Pancreas (tissue), 10 donors: ENCODE measurements at places on chromosomes 5 and 9. TPM values are rescaled to one million over a fixed set of nuclear protein-coding genes. Genes with fewer than 3 reads are reported as not detected.

GRCh38 chr9:128365525-128365924 is 5.6 kb upstream of the URM1 start:
- no peak for DNase-seq

- no peak for DNase-seq
These were observed 88.9 kb downstream of the PCSK5 start for GRCh38 chr9:75979362-75979761.

- DNase-seq = no peak
These were observed 805.1 kb downstream of the NR2F1-AS1 start for GRCh38 chr5:92775711-92776615.

DNA sequence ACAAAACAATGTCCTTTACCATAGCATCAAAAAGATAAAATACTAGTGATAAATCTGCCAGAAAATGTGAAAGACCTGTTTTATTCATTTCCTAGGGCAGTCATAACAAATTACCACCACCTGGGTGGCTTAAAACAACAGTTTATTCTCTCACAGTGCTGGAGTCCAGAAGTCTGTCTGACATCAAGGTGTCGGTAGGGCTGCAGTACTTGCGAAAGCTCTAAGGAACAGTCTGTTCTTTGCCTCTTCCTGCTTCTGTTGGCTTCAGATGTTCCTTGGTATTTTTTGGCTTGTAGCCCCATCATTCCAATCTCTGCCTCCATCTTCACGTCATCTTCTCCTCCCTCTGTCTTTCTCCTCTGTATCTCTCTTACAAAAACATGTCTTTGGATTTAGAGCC is 51.0 kb downstream of the PTPDC1 start:
- DNase-seq = no peak

The CD72 gene
- 3.1 TPM for total RNA-seq
